ENCODE measurements at places on chromosomes 12 and 14. TPM values are rescaled to one million over a fixed set of nuclear protein-coding genes. Genes with fewer than 3 reads are reported as not detected.

SYT1 gene
- 166 TPM for total RNA-seq

KIF26A gene
- 13.1 TPM for total RNA-seq

DNA sequence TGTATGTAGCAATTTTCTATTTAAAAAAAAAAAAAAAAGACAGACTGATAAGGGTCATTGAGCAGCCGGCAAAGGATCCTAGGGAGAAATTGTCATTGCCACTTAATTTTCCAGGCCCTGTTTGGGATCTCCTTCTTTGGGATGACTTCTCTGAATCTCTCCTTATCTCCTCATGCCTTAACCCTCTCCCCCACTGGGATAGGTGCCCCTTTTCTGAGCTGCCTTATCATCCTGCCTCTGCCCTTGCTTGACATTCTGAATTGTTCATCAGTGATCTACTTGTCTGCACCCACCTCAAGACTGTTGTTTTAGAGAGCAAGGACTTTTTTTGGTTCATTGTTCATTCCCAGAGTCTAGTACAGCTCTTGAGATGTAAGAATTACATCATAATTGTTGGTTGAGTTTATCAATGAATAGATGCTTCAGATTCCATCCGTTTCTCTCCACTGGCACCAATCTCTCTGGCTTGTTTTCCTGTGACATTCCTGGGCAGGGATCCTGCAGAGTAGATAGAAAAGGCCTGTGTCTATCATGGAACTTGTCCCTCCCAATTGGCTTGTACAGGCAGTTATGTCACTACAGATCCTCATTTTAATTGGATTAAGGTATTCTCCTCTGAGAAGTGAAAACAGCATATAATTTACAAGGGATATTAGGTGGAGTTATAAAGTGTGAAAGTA lies 42.6 kb downstream of the SOCS2 start:
- no peak for DNase-seq

GRCh38 chr12:29818916-29819623 lies 35.3 kb upstream of the TMTC1 start:
- no peak for DNase-seq

- no peak for DNase-seq
Measured at GRCh38 chr12:28794786-28795185, 354.3 kb upstream of the FAR2 start.

INSM2 gene
- 0.47 TPM for total RNA-seq

DNA sequence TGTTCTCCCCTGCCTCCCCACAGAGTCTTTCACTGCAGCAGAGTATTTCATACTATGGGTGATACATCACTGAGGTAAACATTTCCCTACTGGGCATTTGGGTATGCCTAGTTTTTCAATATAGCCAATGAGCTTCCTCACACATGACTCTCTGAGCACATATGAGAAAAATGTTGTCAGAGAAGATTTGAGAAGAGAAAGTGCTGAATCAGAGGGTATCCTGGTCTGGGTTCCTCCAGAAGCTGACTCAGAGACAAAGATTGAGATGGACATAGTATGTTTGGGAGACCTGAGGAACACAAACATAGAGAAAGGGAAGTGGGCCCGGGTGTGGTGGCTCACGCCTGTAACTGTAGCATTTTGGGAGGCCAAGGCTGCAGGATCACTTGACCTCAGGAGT lies 12.6 kb downstream of the SLC8B1 start:
- DNase-seq: no peak

- no peak for DNase-seq
Measured at GRCh38 chr14:95835121-95835730, 41.4 kb upstream of the TUNAR start.

Measured in occipital lobe (tissue), 3 donors.